ENCODE measurements at places on chromosomes 7 and 10. TPM values are rescaled to one million over a fixed set of nuclear protein-coding genes. Genes with fewer than 3 reads are reported as not detected.

Gene PON1
- total RNA-seq = not detected

Gene BMS1
- 14.6 TPM for total RNA-seq

Gene ADARB2
- 2.5 TPM for total RNA-seq

Gene MRPS24
- 76.5 TPM for total RNA-seq

Gene ELFN1
- 0.08 TPM for total RNA-seq

Gene ITGB8
- total RNA-seq = not detected

Gene CDK14
- total RNA-seq = not detected

Data from activated CD4-positive, alpha-beta memory T cell treated with anti-CD3 and anti-CD28 coated beads, Interleukin-2, amount 10 ng/mL, durations not matched to agents 7 days and 5 days (primary cell).